ENCODE measurements at places on chromosomes 4 and X. TPM values are rescaled to one million over a fixed set of nuclear protein-coding genes. Genes with fewer than 3 reads are reported as not detected.

The CENPI gene
- 4.2 TPM for polyA plus RNA-seq

The MAGEA9B gene
- not detected for polyA plus RNA-seq

The NDUFC1 gene
- 92.6 TPM for polyA plus RNA-seq

- DNase-seq, result no peak
These were observed 8.2 kb upstream of the IQCM start for GRCh38 chr4:149823769-149824221.

DNA sequence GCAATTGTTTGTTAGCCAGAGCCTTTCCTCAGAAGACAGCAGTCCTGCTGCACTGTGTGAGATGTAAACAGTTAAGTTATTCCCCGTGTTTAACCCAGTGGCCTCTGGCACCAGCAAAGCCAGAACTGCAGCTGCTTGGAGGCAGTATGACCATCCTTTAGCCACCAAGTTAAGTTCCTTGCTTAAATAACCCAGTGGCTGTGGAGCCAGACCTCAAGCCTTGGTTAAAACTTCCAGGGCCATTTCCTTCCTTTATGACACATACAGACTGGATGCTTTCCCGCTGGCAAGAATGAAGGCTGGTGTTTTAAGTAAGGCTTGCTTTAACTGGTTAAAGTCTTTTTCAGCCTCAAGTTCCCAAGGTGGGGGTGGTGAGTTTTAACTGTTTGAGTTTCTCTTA lies 379.8 kb downstream of the DCAF12L2 start:
- no peak for DNase-seq

DNA sequence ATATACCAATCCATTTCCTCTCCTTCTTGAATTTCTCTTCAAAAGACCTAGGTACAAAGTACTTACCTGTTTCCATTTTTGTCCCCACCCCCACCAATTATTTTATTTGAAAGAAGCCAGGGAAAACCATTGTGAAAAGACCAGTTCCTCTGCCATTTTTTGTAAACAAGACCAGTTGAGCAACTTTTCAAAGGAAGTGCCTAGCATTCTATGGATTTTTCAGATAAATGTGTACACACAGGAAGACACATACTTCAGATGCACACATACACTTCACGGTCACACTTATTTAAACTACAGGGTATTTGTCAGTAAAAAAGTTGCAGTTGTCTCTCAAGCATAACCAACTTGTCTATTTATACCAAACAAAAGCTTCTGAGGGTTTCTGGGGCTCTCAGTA lies 587.2 kb upstream of the KLHL4 start:
- DNase-seq, result no peak

DNA sequence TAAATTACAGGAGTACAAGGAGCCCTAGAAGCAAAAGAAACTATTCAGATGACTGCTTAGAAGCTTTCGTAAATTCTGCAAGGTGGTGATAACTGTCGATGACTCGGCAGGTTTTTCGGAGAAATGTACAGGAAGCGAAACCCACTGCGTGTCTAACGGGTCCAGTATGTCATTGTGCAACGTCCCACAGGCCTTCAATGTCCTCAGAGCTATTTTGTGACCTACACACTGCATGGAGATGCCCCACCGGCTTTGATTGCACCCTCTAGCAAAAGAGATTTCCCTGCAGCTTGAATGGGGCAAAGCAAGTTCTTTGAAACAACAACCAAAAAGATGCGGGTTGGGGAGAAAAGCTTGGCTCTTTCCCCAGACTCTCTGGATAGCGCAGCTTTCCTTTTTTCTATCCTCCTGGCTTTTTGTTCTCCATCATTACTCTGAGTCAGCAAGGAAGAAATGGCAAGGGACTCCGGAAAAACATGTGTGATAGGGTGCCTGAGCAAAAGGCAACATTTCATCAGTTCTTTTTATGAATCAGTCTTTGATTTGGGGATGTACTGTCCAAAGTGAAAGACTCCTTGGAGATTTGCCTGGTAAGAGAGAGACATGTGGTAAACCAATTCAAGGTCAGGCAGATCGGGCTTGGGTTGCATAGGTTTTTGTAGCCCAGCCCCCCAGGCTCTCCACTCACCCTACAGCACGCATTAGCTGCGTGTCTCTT lies 112.0 kb upstream of the TBL1X start:
- no peak for DNase-seq

DNA sequence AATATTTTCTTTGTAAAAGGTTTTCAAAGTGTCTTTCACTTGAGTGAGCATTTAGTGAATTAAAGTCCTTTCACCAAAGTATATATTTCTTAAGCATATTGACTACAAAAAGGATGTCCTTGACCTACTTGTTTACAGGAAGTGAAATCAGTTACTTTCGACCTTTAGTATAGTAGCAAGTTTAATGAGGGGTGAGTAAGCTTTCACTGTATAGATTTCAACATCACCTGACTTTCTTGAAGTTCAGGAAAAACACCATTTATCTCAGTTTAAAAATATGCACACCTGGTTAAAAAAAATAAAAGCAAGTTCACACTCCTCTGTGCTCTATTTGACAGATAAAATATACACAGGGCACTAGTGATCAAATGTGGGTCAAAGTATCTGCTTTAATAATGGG lies 88.1 kb downstream of the CCSER1 start:
- DNase-seq, result no peak

DNA sequence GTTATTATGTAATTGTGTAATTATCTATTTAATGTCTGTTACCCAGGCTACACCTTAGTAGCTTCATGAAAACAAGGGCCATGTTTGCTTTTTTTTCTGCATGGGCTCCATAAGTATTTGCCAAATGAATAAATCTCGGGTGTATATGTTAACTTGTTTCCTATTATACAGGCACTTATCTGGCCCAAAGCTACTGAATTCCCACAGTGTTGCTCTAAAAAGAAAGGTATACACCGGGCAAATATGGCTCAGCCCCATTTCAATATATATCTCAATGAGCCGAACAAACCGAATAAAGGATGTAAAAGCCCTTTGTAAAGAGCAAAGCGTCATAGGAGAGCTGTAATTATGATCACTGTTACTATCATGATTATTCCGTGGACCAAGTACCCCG lies 767 bp downstream of the PAQR3 start:
- no peak for DNase-seq

DNA sequence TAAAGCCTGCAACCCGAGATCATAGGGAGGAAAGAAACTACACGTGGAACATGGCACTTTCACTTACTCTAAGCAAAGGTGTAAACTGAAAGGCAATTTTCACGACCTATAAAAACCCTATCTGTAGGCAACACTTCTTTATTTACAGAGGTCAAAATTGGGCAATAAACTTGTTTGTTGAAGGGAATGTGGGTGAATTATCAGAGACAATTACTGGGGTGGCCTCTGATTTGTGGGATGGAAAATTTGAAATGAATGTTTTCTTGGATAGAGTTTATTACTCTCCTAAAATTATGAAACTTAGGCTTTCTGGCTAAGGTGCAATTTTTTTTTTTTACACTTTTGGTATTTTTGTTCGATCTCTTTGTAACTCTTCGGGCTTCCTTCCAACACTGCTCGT lies 734.1 kb upstream of the TENM3 start:
- no peak for DNase-seq
